ENCODE measurements at places on chromosomes 5 and 9. TPM values are rescaled to one million over a fixed set of nuclear protein-coding genes. Genes with fewer than 3 reads are reported as not detected.

MPDZ gene
- 47.1 TPM for total RNA-seq

ASPN gene
- total RNA-seq = 0.44 TPM

HSD17B4 gene
- 173 TPM for total RNA-seq

SOX30 gene
- not detected for total RNA-seq

SLC1A1 gene
- 12.9 TPM for total RNA-seq

LCN1 gene
- not detected for total RNA-seq

CTXN3 gene
- total RNA-seq = not detected

ABITRAM gene
- total RNA-seq = 7.2 TPM

DAB2IP gene
- 27.1 TPM for total RNA-seq

PCSK1 gene
- total RNA-seq = under 0.01 TPM

FYB1 gene
- total RNA-seq = not detected

SPATA31E1 gene
- total RNA-seq = not detected

C1QTNF3 gene
- total RNA-seq = under 0.01 TPM

PTAR1 gene
- total RNA-seq = 116 TPM

CARD9 gene
- total RNA-seq = 3.9 TPM

PDLIM4 gene
- total RNA-seq = 26.9 TPM

SLC36A1 gene
- total RNA-seq = 14.2 TPM

PALM2AKAP2 gene
- total RNA-seq = 66.4 TPM

NTNG2 gene
- 1.1 TPM for total RNA-seq

GMCL2 gene
- not detected for total RNA-seq

GAPVD1 gene
- total RNA-seq = 77.5 TPM

CDC20B gene
- total RNA-seq = not detected

IL3 gene
- total RNA-seq = not detected
